ENCODE measurements at places on chromosomes 4 and X. TPM values are rescaled to one million over a fixed set of nuclear protein-coding genes. Genes with fewer than 3 reads are reported as not detected.

- no peak for DNase-seq
Observed at GRCh38 chr4:186190581-186191199, 677 bp upstream of the CYP4V2 start.

DNA sequence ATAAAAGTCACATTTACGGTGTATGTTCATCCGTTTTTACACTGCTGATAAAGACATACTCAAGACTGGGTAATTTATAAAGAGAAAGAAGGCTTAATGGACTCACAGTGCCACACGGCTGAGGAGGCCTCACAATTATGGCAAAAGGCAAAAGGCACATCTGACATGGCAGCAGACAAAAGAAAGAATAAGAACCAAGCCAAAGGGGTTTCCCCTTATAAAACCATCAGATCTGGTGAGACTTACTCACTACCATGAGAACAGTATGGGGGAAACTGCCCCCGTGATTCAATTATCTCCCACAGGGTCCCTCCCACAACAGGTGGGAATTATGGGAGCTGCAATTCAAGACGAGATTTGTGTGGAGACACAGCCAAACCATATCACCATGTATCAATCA is 7.3 kb upstream of the GUCY1B1 start:
- no peak for DNase-seq

DNA sequence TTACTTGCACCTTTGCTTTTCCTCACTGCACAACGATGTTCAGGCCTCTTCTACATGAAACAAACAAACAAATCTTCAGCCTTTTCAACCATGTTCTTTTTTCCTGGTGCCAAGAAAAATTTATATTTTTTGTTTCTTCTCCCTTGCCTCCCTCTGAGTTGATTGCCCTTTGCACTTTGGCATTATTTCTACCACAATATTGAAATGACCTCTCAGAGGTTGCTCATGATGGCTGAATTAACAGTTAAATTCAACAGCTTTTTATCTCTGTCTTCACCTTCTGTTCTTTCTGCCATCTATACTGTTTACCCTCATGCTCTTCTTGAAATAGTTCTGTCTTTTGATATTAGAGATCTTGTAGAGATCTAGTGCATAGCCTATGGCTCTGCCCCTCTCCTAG is 308.9 kb downstream of the ARHGAP24 start:
- DNase-seq: no peak

GRCh38 chr4:38049545-38050170 is 89.5 kb downstream of the PTTG2 start:
- DNase-seq: no peak

DNA sequence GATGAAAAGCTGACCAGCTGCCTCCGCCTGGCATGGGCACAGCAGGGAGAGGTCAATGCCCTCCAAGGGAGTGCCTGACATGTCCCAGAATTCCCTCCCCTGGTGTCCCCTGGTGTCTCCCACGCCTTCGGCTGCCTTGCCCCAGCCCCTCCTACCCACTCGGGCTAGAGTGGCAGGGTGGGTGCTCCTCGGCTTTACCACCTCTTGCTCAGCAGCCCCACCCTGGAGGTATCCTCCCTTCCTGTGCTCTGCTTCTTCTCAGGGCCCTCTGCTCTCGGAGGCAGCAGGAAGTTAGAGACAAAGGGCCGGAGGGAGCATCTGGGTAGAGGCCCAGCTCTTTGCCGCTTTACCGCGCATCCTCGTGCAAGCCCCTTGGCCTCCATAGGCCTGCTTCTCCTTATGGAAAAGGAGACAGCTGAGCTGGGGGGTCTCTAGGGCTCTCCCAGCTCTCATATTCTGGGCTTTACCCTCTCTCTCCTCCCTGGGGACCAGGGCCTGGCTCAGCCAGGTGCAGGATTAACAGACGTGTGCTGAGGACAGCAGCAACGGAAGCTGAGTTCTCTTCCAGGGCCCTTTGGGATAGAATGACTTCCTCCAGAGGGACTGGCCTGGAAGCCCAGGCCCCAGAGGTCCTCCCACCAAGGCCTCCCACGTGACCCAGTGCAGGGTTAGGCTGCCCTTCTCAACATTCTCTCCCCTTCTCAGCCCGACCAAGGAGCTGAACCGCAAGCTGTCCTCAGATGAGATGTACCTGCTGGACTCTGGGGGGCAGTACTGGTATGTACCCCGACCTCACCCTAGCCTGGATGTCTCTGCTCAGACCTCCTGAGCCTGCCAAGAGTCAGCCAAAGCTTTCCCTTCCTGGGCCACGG is 17.2 kb downstream of the XPNPEP2 start:
- DNase-seq: peak; percentile 70

GRCh38 chr4:56215141-56215783 is 172.0 kb downstream of the AASDH start:
- DNase-seq: no peak

- no peak for DNase-seq
Observed at GRCh38 chrX:43677993-43678392, 21.9 kb downstream of the MAOA start.

- no peak for DNase-seq
Observed at GRCh38 chr4:127479031-127479622, 153.6 kb upstream of the INTU start.

DNA sequence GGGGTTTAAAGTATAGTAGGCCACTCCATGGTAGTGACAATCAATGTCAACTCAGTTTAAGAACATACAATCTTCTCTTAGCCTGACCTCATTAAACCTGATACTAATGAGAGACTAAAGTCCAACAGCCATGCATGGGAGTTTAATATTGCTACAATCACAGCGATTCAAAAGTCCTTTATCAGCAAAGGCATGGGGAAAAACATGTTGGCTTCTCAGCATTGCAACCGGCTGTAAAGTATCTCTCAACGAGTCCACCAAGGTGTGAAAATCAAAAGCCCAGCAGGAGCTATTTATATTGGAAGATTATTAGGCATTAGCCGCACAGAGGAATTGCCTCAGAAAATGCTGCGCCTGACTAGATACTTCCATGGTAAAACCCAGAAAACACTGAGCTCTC is 256.7 kb upstream of the PGRMC2 start:
- DNase-seq: no peak

DNA sequence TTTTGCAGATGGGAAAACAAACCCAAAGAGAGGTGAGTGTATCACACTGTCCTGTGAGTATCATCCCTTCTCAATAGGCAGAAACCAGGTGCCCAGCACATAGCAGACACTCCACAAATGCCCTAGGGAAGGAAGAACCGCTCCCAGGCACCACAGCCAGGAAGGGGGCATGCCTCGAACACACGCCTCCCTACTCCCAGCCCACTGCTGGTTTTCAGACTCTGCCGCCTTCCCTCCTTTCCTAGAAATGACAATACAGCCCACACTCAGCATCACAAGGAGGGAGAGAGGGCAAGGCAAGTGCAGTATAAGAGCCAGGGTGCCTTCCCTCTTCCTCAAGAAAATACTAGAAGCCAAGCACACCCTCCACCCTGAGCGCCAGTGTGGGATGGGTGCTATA is 16.2 kb downstream of the JAKMIP1 start:
- peak; percentile 28 for DNase-seq

- DNase-seq: no peak
Observed at GRCh38 chr4:16684097-16684496, 214.3 kb downstream of the LDB2 start.

DNA sequence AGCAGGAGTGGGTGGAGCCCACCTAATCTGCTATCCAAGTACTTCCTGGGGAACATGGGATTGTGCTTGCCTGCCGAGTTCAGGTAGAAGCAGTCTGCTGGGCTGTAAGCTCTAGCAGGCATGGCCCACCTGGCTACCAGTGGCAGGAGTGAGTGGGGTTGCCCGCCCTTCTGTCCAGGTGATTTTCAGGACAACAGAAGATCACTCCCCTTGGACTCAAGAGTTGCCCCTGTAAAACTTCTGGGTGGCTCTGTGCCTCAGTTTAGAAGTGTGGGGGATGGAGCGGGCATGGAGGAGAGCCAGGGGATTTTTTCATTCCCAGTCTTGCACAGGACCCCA is 43.5 kb downstream of the NDST3 start:
- no peak for DNase-seq

DNA sequence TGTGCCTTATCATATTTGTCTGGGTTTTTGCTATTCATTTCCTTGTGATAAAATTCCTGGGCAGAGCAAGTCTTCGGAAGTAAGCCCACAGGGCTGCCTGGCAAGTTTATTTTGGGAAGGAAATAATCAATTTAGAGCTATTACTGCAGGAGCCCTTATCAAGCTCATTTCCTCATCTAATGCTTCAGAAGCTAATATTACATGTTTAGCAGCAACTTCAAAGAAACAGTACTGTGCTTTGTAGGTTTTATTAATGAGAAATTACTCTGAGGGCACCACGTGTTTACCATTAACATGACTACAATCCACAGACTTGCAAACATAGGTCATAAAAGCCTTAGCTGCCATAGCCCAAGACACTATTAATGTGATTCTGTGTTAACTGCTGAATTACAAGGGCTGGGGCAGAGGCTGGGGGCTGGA is 540.0 kb downstream of the SPRY1 start:
- DNase-seq: no peak

DNA sequence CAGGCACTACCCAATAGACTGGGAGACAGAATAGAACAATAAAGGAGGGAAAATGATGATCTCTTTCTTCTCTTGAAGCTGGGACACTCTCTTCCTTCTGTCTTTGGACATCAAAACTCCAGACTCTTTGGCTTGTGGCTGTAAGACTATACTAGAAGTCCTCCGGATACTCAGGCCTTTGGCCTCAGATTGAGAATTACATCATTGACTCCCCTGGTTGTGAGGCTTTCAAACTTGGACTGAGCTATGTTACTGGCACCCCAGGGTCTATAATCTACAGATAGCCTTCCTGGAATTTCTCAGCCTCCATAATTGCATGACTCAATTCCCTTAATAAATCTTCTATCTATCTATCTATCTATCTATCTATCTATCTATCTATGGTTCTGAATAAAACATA is 294.2 kb upstream of the CT83 start:
- DNase-seq: no peak

GRCh38 chr4:112214390-112215264 is 17.0 kb upstream of the AP1AR start:
- no peak for DNase-seq

DNA sequence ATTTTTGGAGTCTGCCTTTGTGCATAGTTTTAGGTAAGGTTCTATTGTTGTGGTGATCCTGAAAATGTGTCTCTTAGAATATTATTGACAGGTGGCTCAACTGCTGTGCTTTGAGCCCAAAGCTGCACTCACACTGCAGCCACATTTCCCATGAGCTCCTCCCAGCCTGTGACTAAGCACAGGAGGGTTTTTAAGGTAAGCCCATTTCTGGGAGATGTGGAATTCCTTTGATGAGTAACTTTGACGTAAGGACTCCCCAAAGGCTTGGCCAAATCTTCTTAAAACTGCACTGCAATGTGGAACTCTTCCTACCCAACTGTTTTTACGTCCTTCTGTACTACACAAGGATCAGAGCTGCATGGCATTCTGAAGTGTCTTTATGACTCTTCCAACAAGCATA is 20.0 kb upstream of the TMPRSS11A start:
- DNase-seq: no peak

- DNase-seq: no peak
Observed at GRCh38 chr4:165096776-165097175, 15.9 kb downstream of the TMEM192 start.

- DNase-seq: no peak
Observed at GRCh38 chr4:112645541-112646329, 8.8 kb downstream of the LARP7 start.

DNA sequence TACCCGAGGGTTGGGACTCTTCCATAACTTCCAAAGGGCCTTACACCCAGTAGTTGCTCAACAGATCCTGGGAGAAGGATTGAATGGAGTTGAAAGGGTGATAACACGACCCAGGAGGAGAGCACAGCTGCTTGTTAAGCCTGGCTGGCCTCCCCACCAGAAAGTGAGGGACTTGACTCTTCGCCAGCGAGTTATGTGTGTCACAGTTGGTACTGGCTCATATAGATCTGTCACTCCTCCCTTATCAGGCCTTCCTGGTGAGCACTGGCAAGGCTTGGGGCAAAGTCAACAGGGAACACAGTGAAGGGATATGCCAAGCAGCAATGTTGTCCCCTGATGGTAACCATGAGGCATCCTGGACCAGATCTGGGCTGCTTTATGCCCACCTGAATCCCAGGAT is 35.8 kb downstream of the APLN start:
- DNase-seq: no peak

DNA sequence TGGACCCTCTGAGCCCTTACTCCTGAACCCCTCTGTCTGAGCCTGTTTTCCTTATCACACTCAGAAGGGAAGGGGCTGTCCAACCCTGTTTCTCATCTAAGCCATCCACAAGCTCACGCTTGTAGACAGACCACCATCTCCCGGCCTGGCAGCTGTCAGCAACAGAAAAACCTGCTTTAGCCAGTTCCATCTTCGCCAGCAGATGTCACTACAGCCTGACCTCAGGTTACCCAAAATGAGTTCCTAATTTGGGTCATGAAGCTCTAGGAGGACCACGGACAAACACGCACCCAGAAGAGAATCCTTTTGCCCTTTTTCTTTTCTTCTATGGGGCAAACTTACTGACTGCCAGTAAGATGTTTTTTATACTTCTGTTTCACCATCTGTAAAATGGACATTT is 445.4 kb downstream of the BCOR start:
- DNase-seq: no peak

GRCh38 chr4:77209936-77210335 is 52.9 kb downstream of the CCNG2 start:
- no peak for DNase-seq

DNA sequence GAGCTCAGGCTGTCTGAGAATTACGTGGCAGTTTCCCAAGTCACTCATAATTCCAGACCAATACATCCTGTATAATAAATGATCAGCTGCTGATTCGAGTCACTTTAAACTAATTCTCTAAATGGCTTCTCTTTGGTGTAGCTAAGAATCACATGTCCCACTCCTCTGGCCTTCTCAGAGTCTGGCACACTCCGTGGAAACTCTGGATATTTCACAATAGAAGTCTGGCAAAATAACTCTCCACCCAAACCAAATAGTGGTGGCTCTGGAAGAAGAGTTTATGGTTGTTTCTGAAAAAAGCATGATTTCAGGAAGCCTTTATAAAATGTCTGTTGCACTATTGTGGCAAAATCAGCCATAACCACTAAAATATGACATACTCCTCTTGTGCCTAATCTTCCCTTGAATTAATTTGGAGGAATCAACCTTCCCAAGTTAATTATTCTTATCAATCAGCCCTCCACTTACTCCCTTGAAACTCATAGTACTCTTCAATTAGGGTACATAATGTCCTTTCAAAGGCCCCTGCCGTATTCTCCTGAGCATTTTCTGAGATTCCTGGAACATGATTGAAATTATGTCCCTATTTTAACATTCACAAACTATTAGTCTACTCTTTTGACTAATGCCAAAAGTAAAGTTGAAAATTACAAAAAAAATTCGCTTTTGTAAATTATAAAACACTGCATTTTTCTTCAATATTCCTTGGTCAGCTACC is 991.6 kb downstream of the FAT4 start:
- peak; percentile 48 for DNase-seq

GRCh38 chrX:129797251-129797906 is 17.6 kb downstream of the SASH3 start:
- DNase-seq: no peak

MAEA gene
- total RNA-seq: 49.8 TPM

EDA2R gene
- total RNA-seq: 6.2 TPM

FAM47A gene
- not detected for total RNA-seq

FTHL17 gene
- total RNA-seq: not detected

PLP1 gene
- total RNA-seq: 21.3 TPM

CENPVL3 gene
- not detected for total RNA-seq

SRPX gene
- 74.8 TPM for total RNA-seq

MSANTD1 gene
- 3.5 TPM for total RNA-seq

FAM9C gene
- not detected for total RNA-seq

PRDM8 gene
- total RNA-seq: 3.6 TPM

DNAAF6 gene
- not detected for total RNA-seq

PCDH7 gene
- 157 TPM for total RNA-seq

ITM2A gene
- 40.7 TPM for total RNA-seq

SLC49A3 gene
- 20.0 TPM for total RNA-seq

MXRA5 gene
- 13.5 TPM for total RNA-seq

XPNPEP2 gene
- total RNA-seq: 24.8 TPM

Measured in aorta (tissue), 5 donors.